IPS DF 19.7 (cell line): ENCODE measurements at places on chromosomes 7 and 10.

DNA sequence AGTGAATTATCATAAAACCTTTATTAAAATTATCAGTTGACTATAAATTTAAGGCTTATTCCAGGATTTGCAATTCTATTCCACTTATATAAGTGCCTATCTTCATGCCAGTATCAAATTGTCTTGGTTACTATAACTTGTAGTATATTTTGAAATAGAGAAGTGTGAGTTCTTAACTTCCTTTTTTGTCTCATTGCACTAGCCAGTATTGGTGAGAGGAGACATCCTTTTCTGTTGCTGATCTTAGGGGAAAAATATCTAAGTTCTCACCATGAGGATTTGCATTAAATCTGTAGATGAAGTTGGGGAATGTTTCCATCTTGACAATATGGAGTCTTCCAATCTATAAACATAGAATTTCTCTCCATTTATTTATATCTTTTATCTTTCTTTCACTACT, 104.2 kb upstream of the MKI67 start:
- DNase-seq = no peak

GRCh38 chr10:72175149-72175548, 40.7 kb upstream of the ANAPC16 start:
- no peak for DNase-seq

- no peak for DNase-seq
Observed at GRCh38 chr7:38831259-38831996, 77.6 kb downstream of the VPS41 start.

- DNase-seq = no peak
Observed at GRCh38 chr7:149626972-149627371, 129.4 kb upstream of the ZNF746 start.

DNA sequence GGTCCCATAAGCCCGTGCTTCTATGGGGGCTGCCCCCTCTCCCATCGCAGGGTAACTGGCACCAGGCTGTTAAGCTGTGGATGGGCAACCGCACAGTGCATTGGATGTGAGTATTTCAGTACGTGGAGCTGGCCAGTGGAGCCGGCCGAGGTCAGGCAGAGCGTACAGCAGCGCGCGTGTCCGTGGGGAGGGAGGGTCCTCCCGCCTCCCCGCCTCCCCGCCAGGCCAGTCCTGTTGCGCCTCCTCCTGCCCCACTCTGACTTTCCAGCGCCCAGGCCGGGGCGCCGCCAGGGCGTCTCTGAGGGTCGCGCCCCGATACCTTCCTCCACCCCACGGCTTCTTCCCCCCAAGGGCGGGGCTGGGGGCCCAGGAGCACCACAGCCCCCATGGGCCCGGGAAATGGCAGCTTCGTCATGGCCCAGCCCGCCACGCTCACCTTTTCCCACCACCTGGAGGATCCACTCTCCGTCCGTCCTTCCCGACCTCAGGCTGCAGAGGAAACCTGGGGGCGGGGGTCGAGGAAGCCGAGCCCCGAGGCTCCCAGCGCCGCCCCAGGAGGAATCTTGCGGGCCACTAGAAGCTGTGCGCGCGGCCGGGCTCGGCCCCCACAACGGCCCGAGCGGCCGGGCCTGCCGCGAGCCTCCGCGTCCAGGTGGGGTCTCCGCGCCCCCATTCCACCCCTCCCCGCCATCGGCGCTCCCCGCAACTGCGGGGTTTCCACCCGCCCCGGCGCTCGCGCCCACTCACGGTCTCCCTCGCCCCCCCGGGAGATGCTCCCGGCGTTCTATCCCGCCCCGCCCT, 831 bp upstream of the PFKP start:
- DNase-seq = no peak

- no peak for DNase-seq
Observed at GRCh38 chr10:80540618-80540980, 2.9 kb downstream of the SH2D4B start.

- no peak for DNase-seq
Observed at GRCh38 chr10:71294091-71294561, 24.9 kb upstream of the SLC29A3 start.

DNA sequence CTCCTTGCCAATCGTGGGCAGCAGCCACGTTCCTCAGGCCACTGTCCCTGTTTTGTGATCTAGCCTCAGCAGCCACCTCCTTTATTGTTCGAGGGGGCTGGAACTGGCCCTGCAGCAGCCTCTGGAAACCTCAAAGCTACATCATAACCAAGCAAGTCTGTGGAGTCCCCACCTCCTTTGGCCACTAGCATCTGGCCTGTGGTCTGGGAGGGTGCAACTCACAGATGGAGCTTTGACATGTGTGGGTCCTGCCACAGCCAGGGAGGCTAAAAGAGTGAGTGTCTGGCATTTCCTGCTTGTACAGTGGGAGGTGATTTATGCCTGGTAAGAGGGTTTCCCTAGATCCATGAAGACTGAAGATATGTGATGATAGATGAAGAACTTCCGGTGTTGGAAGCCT, 32.3 kb upstream of the NUB1 start:
- no peak for DNase-seq

DNA sequence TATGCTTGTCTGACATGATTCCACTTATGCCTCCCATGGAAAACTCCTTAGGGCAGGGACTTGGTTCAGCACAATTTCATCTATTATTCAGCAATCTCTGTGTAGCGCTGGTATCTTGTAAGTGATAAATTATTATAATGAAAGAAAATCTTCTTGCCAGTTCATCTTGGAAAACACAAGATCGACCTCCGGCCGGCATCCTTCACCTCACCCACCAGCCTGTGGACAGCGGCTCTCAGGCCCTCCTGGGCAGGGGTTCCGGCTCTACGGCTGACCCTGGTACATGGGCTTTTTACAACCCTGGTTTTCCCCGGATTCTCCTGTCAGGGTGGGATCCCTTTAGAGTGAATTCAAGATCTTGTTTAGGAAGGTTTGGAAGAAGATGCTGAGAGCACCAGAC, 145.6 kb downstream of the ADARB2 start:
- DNase-seq = no peak

- DNase-seq = no peak
Observed at GRCh38 chr10:95964756-95965155, 57.0 kb downstream of the CC2D2B start.
